ENCODE measurements at places on chromosomes 13 and 19.

- no peak for DNase-seq
These were observed 69.6 kb downstream of the RNASEH2B start for GRCh38 chr13:50979187-50979586.

DNA sequence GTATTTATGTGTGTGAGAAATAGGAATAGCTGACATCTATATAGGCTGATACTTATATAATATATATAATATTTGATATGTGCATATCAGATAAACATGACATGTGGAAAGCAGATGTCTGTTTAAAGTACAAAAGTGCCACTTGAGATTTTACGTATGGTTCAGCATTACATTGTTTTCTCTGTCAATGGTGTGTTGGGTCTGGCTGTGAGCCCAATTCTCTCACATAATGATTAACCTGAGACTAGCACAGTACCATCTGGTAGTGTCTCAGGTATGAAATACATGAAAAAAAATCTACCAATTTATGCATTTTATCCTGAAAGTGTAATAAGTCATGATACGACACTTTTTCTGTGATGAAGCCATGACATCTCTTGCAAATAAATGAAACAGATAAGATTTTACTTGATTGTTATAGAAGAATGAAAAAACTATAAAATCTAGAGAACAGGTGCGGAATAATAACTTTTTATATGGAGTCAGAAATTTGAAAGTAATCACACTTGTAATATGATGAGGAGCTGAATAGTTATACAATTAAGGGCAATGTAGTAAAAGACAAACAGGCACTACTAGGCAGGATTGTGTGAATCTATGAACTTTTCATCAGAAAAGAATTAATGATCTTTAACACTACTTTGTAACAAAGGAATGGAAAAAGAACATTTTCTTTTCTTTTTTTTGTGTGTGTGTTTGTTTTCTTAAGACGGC lies 1405.0 kb downstream of the OLFM4 start:
- DNase-seq = no peak

DNA sequence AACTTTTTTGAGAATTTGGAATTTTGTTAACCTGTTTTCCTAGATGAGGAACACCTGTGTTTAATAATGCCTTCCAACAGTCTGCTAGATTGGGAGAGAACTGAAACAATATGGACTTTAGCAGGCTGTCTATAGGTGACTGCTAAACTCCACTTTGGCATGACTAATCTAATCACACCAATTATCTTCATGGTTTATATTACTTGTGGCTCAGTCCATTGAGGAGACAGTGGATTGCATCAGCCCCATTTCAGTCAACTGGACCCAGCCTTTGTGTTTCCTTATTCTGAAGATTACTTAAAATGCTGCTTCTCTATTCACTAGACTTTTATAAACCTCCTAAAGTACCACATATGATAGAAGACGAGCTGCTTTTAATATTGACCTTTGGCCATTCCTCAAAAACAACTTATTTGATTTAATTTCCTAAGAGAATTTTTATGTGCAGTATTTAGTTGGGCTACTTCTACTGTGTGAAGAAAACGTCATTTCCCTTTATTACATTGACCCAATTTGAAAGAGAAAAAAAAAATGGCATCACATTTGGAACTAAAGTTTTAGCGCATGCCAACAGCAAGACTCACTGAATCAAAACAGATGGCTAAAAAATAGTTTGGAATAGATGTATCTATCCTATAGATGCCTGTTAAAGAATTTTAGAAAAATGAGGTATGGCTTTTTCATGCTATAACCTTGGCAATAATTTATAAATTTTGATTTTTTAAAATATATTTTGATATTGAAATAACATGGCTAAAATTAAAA lies 295.8 kb downstream of the NDFIP2 start:
- DNase-seq = no peak

DNA sequence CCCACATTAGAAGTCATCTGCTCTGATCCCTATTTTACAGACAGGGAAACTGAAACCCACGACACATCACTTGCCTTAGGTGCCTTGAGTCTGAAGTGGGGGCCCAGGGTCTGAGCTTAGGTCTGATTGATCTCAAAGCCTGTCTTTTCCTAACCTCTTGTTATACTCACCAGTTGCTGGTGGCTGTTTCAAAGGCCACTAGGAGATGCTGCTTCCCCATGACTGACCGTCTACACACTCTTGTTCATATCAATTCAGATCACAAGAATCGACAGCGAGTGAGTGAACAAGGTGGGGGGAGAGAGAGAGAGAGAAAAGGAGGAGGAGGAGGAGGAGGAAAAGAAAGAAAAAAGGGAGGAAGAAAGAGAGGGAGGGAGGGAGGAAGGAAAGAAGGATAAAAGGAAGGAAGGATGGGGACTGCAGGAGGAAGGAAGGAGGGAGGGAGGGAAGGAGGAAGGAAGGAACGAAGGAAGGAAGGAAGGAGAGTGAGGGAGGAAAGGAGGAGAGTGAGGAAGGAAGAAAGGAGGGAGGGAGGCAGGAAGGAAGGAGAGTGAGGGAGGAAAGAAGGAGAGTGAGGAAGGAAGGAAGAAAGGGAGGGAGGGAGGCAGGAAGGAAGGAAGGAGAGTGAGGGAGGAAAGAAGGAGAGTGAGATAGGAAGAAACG lies 3.3 kb downstream of the OR10H1 start:
- no peak for DNase-seq

DNA sequence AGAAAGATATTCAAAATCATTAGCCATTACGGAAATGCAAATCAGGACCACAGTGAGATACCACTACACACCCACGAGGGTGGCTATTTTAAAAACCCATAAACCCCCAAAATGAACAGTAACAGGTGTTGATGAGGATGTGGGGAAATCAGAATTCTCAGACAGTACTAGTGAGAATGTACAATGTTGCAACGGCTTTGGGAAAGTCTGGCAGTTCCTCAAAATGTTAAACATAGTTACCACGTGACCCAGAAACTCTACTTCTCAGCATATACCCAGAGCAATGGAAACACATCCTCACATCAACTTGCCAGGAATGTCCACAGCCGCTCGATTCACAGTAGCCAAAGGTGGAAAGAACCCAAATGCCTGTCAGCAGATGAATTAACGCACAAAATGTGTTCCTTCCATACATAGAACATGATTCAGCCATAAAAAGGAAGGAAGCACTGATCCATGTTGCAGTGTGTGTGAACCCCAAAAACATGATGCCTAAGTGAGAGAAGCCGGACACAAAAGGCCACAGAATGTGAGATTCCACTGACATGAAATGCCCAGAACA lies 7.0 kb downstream of the PLVAP start:
- DNase-seq = no peak

- DNase-seq = no peak
These were observed 18.9 kb downstream of the CCDC97 start for GRCh38 chr19:41328842-41329225.

GRCh38 chr19:12295191-12295590 lies 508 bp upstream of the ZNF44 start:
- DNase-seq = no peak

GRCh38 chr19:16376649-16377048 lies 52.0 kb downstream of the KLF2 start:
- DNase-seq = no peak

- no peak for DNase-seq
These were observed 65.1 kb downstream of the ZNF823 start for GRCh38 chr19:11673608-11674041.

All from stimulated activated CD8-positive, alpha-beta memory T cell treated with anti-CD3 and anti-CD28 coated beads, Interleukin-7, amount 100 ng/mL, for 1 hour (primary cell).